ENCODE measurements at places on chromosomes 5 and 9.

DNA sequence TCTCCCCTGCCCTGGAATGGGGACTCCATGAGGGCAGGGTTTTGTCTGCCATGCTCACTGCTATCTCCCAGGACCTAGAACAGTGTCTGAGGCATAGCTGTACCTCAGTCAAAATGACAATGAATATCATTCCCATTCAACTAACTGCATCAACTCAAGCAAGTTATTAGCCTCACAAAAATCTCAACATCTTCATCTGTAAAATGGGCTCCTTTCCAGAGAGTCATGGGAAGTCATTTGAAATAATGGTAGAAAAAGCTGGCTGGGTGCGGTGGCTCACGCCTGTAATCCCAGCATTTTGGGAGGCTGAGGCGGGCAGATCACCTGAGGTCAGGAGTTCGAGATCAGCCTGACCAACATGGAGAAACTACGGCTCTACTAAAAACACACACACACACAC is 9.4 kb downstream of the SH2D3C start:
- DNase-seq: no peak

- DNase-seq: no peak
These were observed 138.6 kb upstream of the RAD23B start for GRCh38 chr9:107144475-107144874.

GRCh38 chr5:7795306-7795705 is 55.6 kb downstream of the CFAP90 start:
- DNase-seq: no peak

- DNase-seq: no peak
These were observed 18.1 kb downstream of the VCP start for GRCh38 chr9:35054185-35054835.

GRCh38 chr9:104802906-104803305 is 39.0 kb downstream of the NIPSNAP3B start:
- DNase-seq: no peak

DNA sequence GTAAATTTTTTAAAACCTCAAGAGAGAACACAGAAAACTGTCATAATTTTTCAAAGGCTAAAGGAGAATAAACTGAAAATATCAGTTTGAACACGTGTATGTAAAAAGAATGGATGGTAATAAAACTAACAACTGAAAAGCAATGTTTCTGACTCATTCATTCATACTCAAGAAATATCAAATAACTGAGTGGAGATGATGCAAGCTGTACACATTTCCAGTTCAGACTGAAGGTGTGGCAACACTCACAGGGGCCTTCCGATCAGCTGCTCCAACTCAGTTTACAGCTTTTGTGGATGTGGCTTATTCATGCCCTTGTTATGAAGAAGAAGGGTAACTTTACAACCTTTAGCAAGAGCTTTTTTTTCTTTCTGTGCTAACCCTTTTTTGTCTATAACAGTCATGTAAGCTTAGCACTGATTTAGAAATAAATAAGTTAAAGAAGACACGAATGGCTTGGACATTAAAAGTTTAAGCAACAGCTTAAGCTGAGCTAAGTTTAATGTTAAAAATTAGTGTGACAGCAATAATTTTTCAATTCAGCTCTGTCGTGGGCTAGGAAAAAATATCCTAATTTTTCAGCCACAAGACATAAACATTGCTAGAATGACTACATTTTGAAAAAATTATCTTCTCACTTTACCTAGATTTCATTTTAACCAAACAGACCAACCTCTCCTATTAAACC is 453.5 kb downstream of the RAB3C start:
- DNase-seq: peak; percentile 61

GRCh38 chr5:10133830-10134229 is 115.9 kb downstream of the ATPSCKMT start:
- no peak for DNase-seq

GRCh38 chr5:989961-990530 is 18.6 kb upstream of the NKD2 start:
- DNase-seq: peak; percentile 13

DNA sequence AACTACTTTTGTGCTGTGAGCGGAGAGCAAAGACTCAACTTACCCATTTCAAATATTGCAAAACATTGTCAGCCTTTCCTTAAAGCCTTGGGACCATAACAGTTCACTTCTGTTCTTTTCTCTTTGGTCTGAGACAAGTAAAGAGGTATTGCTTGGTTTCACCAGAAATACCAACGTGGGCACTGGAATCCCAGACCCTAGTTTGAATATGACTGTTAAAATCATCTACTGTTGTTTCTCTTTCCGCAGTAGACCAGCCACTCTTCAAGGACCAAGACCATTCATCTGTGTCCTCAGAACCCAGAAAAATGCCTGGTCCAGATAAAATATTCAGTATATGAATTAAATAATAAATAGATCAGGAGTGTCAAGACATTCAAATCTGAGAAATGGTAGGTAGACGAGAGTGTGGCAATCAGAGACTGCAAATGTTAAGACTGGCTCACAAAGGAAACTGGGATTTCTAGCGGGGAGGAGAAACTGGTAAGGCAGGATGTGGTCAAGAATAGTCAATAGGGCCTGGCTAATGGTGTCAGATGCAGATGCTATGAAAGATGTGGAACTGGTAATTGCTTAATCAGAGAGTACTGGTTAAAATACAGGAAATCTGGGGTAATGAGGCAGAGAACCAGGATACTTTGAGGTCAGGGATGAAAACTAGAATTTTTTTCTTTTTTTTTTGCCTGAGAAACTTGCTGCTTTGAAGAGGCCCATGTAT is 82.1 kb upstream of the IL33 start:
- no peak for DNase-seq

- DNase-seq: no peak
These were observed 22.1 kb upstream of the TCERG1 start for GRCh38 chr5:146425023-146425422.

- no peak for DNase-seq
These were observed 30.0 kb downstream of the FABP6 start for GRCh38 chr5:160259341-160259740.

DNA sequence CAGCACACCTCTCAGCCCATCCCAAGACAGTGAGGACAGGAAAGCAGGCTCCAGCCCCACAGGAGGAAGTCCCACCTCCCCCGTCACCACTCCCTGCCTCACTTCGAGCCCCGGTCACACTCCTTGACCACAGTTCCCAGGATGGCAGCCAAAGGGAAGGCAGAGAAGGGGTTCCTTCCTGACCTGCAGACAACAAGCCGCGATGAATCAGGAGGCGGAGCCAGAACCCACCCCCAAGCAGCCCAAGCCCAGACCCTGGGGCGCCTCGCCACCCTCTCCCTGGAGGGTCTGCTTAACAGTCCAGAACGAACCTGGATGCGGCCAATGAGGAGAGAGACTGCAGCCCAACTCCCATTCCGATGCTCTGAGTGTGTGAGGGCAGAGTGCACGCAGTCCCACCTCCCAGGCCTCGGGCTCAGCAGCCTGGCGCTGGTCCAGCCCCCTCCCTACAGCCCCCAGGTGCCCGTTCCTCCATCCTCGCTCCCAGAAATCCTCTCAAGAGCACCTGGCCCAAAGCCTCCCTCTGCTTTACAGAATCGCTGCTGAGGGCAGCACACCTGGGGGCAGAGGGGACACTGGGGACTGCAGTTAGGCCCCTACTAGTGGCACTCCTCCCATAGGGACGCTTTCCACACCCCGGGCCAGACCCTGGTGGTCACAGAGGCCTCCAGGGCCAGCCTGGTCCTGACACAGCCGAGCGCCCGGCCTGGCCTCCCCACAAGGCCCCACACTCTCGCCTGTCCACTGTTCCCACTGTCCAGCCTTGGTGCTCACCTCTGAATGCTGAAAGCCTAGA is 69.6 kb upstream of the LRRTM2 start:
- DNase-seq: no peak

DNA sequence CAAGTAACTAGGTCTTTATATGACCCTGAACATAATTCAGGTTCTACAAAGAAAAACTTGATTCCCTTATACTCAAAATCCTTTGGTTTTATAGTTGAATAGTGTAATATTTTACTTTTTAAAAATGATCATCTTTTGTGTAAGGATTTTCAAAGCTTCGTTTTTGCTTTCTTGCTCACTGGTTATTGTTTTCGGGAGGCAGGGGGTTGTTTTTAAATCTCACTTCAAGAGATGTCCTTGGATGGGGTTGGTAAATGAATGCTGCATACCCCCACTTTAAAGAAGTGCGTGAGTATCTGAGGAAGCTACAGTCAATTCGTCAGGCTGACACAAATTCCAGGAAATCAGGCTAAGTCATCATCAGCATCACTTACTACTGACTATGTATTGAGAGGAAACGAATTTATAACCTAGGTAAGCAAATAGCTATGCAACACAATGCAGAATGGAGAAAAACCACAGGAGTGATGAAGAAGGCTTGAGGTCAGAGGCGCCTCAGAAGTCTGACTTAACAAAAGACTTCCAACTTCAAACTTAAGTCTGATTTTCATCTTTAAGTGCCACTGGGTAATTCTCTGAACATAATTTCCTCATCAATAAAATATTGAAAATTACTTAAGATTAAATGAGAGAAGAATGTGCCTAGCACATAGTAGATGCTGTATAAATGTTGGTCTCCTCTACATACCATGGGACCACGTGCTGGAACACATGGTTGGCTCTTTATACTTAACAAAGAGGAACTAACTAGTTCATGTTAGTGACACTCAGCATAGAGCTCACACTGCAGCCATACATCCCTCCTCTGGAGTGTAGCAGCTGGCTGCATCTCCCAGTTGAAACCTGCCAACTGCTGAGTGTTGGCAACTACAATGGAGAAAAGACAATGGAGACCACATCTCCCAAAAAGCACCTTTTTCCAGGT is 106.0 kb upstream of the KIF2A start:
- no peak for DNase-seq

DNA sequence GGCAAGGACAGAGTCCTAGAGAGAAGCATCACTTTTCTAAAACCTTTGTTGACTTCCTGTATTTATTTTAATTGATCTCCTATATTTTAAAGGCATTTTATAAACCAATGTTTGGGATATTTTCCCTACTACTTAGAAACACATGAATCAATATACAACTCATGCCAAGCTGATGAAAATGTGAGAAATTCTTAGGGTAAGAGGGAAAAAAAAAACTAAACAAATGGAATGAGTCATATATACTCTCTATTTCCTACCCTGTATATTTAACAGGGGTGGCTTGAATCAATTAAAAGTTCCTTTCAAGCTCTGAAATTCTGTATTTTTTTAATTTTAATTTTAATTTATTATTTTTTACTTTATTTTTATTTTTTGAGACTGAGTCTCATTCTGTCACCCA is 19.6 kb downstream of the BAAT start:
- no peak for DNase-seq

- DNase-seq: no peak
These were observed 13.0 kb upstream of the PPP2R2B start for GRCh38 chr5:146891511-146891910.

GRCh38 chr9:111481885-111482636 is 2.1 kb downstream of the ECPAS start:
- no peak for DNase-seq

GRCh38 chr9:6641056-6641455 is 4.5 kb downstream of the GLDC start:
- DNase-seq: no peak

GRCh38 chr5:83321483-83322055 is 150.0 kb upstream of the VCAN start:
- no peak for DNase-seq

DNA sequence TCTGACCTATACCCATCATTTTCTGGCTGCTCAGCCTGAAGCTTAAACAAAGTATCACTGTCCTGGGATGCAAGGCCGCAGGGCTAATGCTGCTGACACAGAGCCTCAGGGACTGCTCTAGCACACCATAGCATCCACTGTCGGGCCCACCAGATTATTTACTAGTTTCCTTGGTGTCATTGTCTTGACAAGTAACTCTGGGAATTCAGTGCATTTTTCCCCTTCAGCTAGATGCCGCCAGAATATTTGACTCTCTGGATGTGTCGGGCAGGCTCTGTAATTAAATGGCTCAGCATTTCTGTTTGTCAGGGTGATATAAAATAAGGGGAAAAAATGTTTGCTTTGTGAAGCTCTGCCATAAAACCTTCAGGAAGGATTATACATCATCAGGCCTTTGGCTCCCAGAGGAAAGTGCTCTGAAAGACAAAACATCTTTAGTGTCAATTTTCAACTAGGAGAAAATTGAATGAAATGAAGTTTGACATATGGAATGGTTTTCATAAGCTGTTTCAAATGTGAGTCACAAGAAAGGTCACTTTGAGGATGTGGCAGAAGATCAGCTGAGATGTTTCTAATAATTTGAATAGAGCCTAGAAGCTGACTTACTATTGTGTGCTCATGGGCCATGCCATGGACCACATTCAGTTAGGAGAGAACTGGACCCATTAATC is 350.1 kb downstream of the TMEM232 start:
- DNase-seq: no peak

GRCh38 chr5:96492459-96493047 is 59.5 kb upstream of the PCSK1 start:
- no peak for DNase-seq

- no peak for DNase-seq
These were observed 17.4 kb downstream of the SLC12A2 start for GRCh38 chr5:128100860-128101557.

DNA sequence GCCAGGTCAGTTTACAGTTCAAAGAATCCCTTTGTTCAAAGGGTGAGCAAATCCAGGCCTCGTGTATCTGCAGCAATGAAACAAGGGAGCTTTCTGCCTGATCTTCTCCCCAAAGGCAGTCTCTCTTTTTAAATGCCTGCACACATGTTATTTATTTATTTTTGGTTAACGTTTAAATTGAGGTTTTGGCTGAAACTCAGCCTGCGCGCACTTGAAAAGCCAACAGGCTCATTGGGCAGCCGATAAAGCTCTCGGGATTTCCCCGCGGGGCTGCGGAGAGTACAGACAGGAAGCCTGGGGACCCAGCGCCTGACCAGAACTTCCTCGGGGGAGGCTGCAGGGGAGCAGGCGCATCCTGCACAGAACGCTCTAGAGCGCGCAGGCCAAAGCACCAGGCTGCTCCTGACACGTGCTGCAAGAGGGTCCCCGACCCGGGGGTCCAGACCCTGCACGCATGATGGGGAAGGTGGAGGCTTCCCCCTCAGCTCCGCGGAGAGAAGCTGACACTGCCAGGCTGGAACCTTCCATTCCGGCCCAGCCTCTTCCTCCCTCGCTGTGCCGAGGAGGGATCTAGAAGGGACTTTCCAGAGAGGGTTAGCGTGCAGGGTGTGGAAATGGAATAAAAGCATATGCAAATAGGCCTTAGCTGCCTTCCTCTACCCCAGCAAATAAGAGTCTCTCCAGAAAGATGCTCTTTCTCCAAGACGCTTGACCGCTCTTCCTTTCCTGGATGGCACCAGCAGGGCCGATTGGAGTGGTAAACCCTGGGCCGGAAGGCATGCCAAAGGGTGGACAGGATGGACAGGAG is 46.1 kb downstream of the PTTG1 start:
- peak; percentile 81 for DNase-seq

- DNase-seq: no peak
These were observed 32.5 kb downstream of the LEAP2 start for GRCh38 chr5:132905938-132906337.

GRCh38 chr5:175689147-175689991 is 31.5 kb downstream of the HRH2 start:
- DNase-seq: no peak

DNA sequence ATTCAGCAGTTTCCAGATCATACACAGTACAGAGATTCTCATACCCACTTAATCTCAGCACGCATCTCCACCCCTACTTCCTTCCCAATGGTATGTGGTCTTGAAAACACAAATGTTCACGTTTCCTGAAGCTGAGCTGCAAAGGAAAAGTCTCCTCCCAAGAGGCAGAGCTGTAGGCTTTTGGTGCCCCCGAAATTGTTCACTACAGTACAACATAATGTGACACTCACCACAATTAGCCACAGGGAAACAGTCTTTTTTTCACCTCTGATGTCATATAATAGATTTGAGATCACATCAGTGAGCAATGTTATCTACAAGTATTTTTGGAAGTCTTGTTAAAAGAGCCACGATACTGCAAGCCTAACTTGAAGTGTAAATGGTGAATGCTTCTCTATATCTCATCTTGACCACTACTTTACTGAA is 40.2 kb downstream of the NFIB start:
- DNase-seq: no peak
